ENCODE measurements at places on chromosomes 5 and 9. TPM values are rescaled to one million over a fixed set of nuclear protein-coding genes. Genes with fewer than 3 reads are reported as not detected.

The RFESD gene
- 2.7 TPM for total RNA-seq

- DNase-seq = no peak
- H3K4me3 ChIP-seq = no peak overlapping the region
- no peaks in the 10 kb centered on the region for H3K36me3 ChIP-seq
- H3K4me1 ChIP-seq = no peaks in the 10 kb centered on the region
- no peak overlapping the region for H3K27ac ChIP-seq
These were observed 95.0 kb upstream of the C9orf72 start for GRCh38 chr9:27668280-27668679.

GRCh38 chr9:114029311-114030170, 48.6 kb downstream of the AMBP start:
- H3K27me3 ChIP-seq = no peaks in the 10 kb centered on the region
- DNase-seq = no peak
- no peaks in the 10 kb centered on the region for H3K4me1 ChIP-seq
- no peaks in the 10 kb centered on the region for H3K36me3 ChIP-seq
- no peak overlapping the region for H3K4me3 ChIP-seq

The IL4 gene
- total RNA-seq = not detected

The FAF2 gene
- total RNA-seq = 39.1 TPM

GRCh38 chr9:98318834-98319478, 63.5 kb upstream of the TBC1D2 start:
- H3K4me3 ChIP-seq = no peak overlapping the region
- H3K4me1 ChIP-seq = peaks cover 20% of the 10 kb centered on the region
- H3K36me3 ChIP-seq = no peaks in the 10 kb centered on the region
- no peaks in the 10 kb centered on the region for H3K27me3 ChIP-seq

GRCh38 chr9:8456344-8456743, 656.8 kb upstream of the DMAC1 start:
- H3K4me3 ChIP-seq = no peak overlapping the region
- DNase-seq = no peak
- H3K27me3 ChIP-seq = no peaks in the 10 kb centered on the region

GRCh38 chr9:112446080-112446479, 40.5 kb upstream of the KIAA1958 start:
- H3K4me3 ChIP-seq = no peak overlapping the region
- H3K4me1 ChIP-seq = no peaks in the 10 kb centered on the region
- H3K27ac ChIP-seq = no peak overlapping the region
- H3K36me3 ChIP-seq = no peaks in the 10 kb centered on the region

GRCh38 chr5:54620141-54620933, 102.8 kb downstream of the SNX18 start:
- H3K27me3 ChIP-seq = no peaks in the 10 kb centered on the region
- no peaks in the 10 kb centered on the region for H3K36me3 ChIP-seq
- H3K27ac ChIP-seq = peak overlapping the region; percentile 65

The FOCAD gene
- 39.8 TPM for total RNA-seq

DNA sequence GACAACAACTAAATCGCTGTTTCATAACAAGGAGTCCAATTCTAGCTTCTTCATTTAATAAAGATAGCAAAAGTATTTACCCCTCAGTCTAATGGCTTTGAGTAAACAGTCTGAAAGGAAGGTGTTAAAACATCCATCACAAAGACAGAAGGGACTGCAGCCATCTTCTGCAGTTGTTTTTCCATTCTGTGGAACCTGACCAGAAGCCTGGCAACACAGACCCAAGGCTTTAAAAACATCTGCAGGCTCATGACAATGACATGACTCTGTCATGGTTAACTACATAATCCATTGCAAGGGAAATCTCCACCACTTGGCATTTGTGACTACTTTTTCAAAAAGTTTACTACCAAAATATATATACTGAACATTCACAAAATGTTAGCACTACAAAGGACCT, 51.9 kb downstream of the ELL2 start:
- peaks cover 50% of the 10 kb centered on the region for H3K36me3 ChIP-seq
- no peak overlapping the region for H3K4me3 ChIP-seq
- no peak overlapping the region for H3K27ac ChIP-seq
- DNase-seq = no peak
- no peaks in the 10 kb centered on the region for H3K27me3 ChIP-seq

- H3K4me1 ChIP-seq = peaks cover 40% of the 10 kb centered on the region
- DNase-seq = no peak
- peak overlapping the region; percentile 89 for H3K27ac ChIP-seq
These were observed 689 bp downstream of the CNTRL start for GRCh38 chr9:121075251-121076036.

The PARP8 gene
- total RNA-seq = 41.3 TPM

DNA sequence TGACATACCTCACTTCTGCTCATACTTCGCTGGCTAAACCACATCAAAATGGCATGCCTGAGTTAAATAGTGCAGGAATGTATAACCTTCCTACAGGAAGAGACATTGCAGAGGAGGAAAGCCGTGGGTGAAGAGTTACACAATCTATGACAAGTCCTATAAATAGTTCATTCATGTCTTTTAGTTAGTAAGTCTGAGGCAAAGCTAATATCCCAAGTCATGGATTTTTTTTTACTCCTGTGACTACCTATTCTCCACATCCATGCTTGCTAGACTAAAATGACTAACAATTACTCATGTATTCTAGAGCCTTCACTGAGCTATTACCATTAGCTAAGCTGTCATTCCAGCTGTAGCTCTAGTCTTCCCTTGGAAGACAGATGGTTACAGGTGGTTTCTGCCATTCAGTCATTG, 391.3 kb downstream of the NR2F1-AS1 start:
- no peak overlapping the region for H3K27ac ChIP-seq
- no peaks in the 10 kb centered on the region for H3K36me3 ChIP-seq
- H3K27me3 ChIP-seq = no peaks in the 10 kb centered on the region
- peaks cover 4% of the 10 kb centered on the region for H3K4me1 ChIP-seq
- DNase-seq = no peak

GRCh38 chr9:93574900-93575795, 1.2 kb upstream of the PHF2 start:
- H3K4me3 ChIP-seq = peak overlapping the region; percentile 76
- no peaks in the 10 kb centered on the region for H3K36me3 ChIP-seq
- no peak for DNase-seq

- no peaks in the 10 kb centered on the region for H3K4me1 ChIP-seq
- H3K36me3 ChIP-seq = no peaks in the 10 kb centered on the region
- no peak for DNase-seq
- H3K27ac ChIP-seq = no peak overlapping the region
These were observed 36.8 kb downstream of the FANCC start for GRCh38 chr9:95280745-95281144.

GRCh38 chr9:136774416-136775045, 10.2 kb upstream of the LCN15 start:
- H3K27ac ChIP-seq = no peak overlapping the region
- H3K36me3 ChIP-seq = no peaks in the 10 kb centered on the region
- no peak overlapping the region for H3K4me3 ChIP-seq
- H3K4me1 ChIP-seq = no peaks in the 10 kb centered on the region

GRCh38 chr5:1415626-1416360, 29.4 kb downstream of the SLC6A3 start:
- DNase-seq = peak; percentile 28
- H3K4me1 ChIP-seq = no peaks in the 10 kb centered on the region
- no peaks in the 10 kb centered on the region for H3K36me3 ChIP-seq
- no peak overlapping the region for H3K4me3 ChIP-seq

DNA sequence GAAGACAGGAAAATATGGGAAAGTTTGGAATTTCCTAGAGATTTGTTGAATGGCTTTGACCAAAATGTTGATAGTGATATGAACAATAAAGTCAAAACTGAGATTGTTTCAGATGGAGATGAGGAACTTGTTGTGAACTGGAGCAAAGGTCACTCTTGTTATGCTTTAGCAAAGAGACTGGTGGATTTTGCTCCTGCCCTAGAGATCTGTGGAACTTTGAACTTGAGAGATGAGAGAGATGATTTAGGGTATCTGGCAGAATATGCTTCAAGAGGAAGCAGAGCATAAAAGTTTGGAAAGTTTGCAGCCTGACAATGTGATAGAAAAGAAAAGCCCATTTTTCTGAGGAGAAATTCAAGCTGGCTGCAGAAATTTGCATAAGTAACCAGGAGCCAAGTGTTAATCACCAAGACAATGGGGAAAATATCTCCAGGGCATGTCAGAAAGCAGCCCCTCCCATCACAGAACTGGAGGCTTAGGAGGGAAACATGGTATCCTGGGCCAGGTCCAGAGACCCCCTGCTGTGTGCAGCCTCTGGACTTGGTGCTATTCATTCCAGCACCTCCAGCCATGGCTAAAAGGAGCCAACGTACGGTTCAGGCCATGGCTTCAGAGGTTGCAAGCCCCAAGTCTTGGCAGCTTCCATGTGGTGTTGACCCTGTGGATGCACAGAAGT, 114.3 kb upstream of the STARD4 start:
- DNase-seq = no peak
- H3K4me1 ChIP-seq = no peaks in the 10 kb centered on the region
- H3K4me3 ChIP-seq = no peak overlapping the region
- H3K36me3 ChIP-seq = no peaks in the 10 kb centered on the region

GRCh38 chr9:88748566-88749261, 213.7 kb downstream of the NXNL2 start:
- H3K4me1 ChIP-seq = peaks cover 18% of the 10 kb centered on the region
- no peak overlapping the region for H3K27ac ChIP-seq
- H3K36me3 ChIP-seq = no peaks in the 10 kb centered on the region
- no peak for DNase-seq
- no peak overlapping the region for H3K4me3 ChIP-seq

DNA sequence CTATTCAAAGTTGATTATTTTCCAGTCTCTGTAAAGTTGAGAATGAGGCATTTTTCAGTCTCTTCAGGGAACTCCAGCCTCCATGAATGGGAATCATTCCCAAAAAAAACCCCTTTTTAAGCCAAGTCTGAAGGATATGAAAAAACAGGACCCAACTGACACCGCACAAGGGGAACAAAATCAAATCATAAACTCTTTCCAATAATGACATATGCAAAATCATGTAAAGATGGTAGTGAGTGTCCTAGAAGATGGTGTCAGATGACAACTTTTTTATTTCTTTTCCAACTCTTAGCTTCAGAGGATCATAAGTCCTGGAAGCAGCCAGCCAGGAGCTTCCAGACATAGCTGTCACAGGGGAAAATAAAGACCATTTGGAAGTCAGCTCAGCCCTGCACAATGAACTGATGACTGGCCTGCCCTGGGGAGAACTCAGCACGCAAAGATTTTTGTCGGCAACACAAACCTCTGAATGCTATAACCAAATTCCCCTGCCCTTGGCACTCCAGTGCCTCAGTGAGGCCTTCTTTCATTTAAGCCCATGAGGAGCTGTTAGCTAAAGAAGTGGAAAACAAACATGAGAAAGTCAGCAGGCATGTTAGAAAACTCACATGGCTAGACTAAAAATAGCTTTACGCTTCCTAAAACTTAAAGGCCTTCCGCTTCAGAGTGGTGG, 85.4 kb downstream of the SLC1A3 start:
- H3K4me3 ChIP-seq = no peak overlapping the region
- peaks cover 27% of the 10 kb centered on the region for H3K27me3 ChIP-seq
- peaks cover 49% of the 10 kb centered on the region for H3K4me1 ChIP-seq
- DNase-seq = no peak
- H3K27ac ChIP-seq = no peak overlapping the region

The LHX6 gene
- 4.8 TPM for total RNA-seq

DNA sequence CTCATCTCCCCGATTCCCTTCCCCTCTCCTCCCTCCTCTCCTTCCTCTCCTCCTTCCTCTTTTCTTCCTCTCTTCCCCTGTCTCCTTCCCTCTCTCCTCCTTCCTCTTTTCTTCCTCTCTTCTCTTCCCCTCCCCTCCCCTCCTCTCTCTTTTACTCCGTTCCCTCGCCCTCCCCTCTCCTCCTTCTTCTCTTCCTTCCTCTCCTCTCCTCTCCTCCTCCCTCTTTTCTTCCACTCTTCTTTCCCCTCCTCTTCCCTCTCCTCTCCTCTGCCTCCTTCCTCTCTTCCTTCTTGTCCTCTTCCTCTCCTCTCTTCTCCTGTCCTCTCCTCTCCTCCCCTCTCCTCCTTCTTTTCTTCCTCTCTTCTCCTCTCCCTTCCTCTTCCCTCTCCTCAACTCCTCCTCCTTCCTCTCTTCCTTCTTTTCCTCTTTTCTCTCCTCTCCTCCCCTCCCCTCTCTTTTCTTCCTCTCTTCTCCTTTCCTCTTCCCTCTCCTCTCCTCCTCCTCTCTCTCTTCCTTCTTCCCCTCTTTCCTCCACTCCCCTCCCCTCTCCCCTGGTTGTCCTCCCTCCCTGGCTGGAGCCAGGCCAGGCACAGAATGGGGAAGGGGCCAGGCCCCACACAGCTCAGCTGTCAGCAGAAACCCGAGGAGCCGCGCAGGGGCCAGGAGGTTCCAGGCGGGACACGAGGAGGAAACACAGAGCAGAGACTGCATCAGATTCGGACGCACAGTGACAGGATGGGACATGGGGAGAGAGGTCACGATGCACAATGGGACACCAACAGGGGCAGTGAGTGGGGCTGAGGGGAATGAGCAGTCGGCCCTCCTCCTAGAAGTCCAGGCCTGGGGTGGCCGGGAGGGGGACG, 48.0 kb downstream of the CAMK2A start:
- H3K27me3 ChIP-seq = no peaks in the 10 kb centered on the region
- H3K36me3 ChIP-seq = no peaks in the 10 kb centered on the region
- no peak overlapping the region for H3K27ac ChIP-seq
- DNase-seq = peak; percentile 20

DNA sequence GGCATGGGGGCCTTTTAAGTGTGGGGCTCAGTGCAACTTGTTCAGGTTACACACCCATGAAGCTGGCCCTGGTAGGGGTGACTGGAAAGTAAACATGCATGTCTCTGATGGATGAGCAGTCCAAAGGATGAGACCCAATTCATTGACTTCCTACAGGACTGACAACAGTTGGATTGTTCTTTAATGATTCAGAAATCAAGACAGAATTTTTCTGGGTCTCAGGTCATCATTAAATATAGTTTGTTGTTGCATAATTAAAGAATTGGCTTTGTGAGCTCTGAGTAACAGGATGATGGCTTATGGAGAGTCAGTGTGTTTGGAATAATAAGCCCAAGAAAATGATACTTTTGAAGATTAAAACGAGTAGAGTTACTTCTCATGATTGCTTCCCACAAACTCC, 604.2 kb upstream of the CLINT1 start:
- H3K4me3 ChIP-seq = no peak overlapping the region
- no peak for DNase-seq
- no peaks in the 10 kb centered on the region for H3K4me1 ChIP-seq
- no peaks in the 10 kb centered on the region for H3K27me3 ChIP-seq
- H3K36me3 ChIP-seq = no peaks in the 10 kb centered on the region
- no peak overlapping the region for H3K27ac ChIP-seq

The CD180 gene
- total RNA-seq = 3.1 TPM

GRCh38 chr5:62689599-62690368, 111.2 kb downstream of the LRRC70 start:
- peak overlapping the region; percentile 69 for H3K27ac ChIP-seq
- no peaks in the 10 kb centered on the region for H3K4me1 ChIP-seq
- no peaks in the 10 kb centered on the region for H3K27me3 ChIP-seq
- H3K4me3 ChIP-seq = no peak overlapping the region
- DNase-seq = no peak
- no peaks in the 10 kb centered on the region for H3K36me3 ChIP-seq
